ENCODE measurements at places on chromosomes 1 and 21. TPM values are rescaled to one million over a fixed set of nuclear protein-coding genes. Genes with fewer than 3 reads are reported as not detected.

GRCh38 chr1:161367684-161368400 lies at the start of gene CFAP126:
TSS of gene CFAP126 (minus strand) at chr1:161367876. CDS start at chr1:161367868, 8 bp downstream.
- no peak within 1 kb of the TSS for H3K4me3 ChIP-seq
- peaks cover 6% of the 10 kb centered on the region for H3K4me1 ChIP-seq
- H3K36me3 ChIP-seq, result no peaks in the 10 kb centered on the region
- H3K27me3 ChIP-seq, result no peaks in the 10 kb centered on the region

- no peak overlapping the region for H3K27ac ChIP-seq
- DNase-seq, result no peak
- no peaks in the 10 kb centered on the region for H3K36me3 ChIP-seq
- peaks cover 3% of the 10 kb centered on the region for H3K4me1 ChIP-seq
- H3K27me3 ChIP-seq, result no peaks in the 10 kb centered on the region
- H3K4me3 ChIP-seq, result no peak overlapping the region
Observed at GRCh38 chr1:116408193-116408592, 35.1 kb downstream of the ATP1A1 start.

DNA sequence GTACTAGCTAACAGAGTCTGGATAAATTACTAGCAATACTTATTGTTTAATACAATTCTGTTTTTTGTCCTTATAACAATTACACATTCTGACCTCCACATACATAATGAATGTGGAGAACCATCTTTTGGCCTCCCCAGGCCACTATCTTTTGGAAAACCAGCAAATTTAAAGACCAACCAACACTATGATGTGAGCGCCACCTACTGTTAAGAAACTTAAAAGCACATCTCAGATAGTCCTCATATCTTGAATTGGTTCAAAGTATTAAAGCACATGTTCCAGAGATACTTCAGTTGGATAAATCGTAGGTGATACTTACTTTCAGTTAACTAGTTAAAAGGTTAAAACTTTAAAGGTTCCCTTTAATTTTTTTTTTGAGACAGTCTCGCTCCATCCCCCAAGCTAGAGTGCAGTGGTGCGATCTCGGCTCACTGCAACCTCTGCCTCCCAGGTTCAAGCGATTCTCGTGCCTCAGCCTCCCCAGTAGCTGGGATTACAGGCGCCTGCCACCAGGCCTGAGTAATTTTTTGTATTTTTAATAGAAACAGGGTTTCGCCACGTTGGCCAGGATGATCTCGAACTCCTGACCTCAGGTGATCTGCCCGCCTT lies 29.3 kb upstream of the USP1 start:
- H3K27ac ChIP-seq, result no peak overlapping the region
- DNase-seq, result no peak
- H3K27me3 ChIP-seq, result no peaks in the 10 kb centered on the region
- no peak overlapping the region for H3K4me3 ChIP-seq
- H3K4me1 ChIP-seq, result no peaks in the 10 kb centered on the region

DNA sequence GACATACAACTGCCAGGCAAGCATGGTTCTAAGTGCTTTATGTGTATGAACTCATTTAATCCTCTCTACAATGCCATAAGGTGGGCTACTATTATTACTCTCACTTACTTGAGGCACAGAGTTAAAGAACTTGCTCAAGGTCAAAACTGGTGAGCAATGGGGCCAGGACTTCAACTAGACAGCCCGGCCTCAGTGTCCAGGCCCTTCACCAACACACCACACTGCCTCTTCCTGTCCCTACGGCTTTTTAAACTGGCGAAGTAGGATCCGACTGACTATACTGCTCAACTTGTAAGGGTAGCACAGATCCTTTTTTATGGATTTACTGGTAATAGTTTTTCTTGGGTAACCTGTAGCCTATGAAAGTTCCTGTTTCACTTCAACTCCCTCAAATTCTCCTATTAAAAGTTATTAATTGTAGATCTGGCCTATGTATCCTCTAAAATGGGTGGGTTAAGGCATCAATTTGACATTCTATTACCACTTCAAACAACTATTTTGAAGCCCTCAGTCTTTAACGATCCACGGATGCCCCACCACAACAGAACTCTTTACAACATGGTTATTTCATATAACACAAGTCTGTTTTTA lies 4.3 kb downstream of the ERRFI1 start:
- H3K36me3 ChIP-seq, result no peaks in the 10 kb centered on the region
- H3K4me3 ChIP-seq, result no peak overlapping the region
- no peak for DNase-seq
- no peak overlapping the region for H3K27ac ChIP-seq
- H3K27me3 ChIP-seq, result peaks cover 6% of the 10 kb centered on the region

- peaks cover 3% of the 10 kb centered on the region for H3K4me1 ChIP-seq
- DNase-seq, result no peak
- no peaks in the 10 kb centered on the region for H3K27me3 ChIP-seq
- no peak overlapping the region for H3K27ac ChIP-seq
- no peak overlapping the region for H3K4me3 ChIP-seq
Observed at GRCh38 chr21:34599534-34600101, 15.3 kb downstream of the RCAN1 start.

DNA sequence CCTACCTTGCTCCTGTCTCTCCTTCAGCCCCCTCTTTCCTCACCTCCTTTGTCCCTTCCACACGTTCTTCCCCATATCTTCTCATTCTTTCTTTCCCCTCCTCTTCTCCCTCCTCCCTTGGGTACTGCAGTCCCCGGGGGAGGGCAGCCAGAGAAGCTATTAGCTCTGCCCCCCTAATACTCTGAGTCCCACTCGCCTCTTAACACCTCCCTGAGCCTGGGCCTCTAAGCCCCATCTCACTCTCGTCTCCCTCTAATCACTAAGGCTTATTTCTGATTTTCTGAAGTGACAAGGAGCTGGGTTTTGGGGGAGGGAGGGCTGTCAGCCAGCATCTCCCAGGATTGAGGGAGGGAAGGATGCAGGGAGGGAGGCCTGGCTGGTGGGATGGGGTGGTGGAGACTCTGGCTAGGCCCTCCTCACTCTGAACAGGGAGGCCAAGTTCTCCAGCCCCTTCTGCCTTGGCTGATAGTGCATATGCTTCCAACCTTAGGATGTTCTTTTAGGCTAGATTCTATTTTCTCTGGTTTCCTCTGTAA lies 25.6 kb upstream of the DMBX1 start:
- H3K4me3 ChIP-seq, result no peak overlapping the region
- peaks cover 21% of the 10 kb centered on the region for H3K4me1 ChIP-seq
- no peaks in the 10 kb centered on the region for H3K36me3 ChIP-seq
- H3K27me3 ChIP-seq, result peaks cover 30% of the 10 kb centered on the region
- H3K27ac ChIP-seq, result no peak overlapping the region

Gene CELA3A
- not detected for total RNA-seq

DNA sequence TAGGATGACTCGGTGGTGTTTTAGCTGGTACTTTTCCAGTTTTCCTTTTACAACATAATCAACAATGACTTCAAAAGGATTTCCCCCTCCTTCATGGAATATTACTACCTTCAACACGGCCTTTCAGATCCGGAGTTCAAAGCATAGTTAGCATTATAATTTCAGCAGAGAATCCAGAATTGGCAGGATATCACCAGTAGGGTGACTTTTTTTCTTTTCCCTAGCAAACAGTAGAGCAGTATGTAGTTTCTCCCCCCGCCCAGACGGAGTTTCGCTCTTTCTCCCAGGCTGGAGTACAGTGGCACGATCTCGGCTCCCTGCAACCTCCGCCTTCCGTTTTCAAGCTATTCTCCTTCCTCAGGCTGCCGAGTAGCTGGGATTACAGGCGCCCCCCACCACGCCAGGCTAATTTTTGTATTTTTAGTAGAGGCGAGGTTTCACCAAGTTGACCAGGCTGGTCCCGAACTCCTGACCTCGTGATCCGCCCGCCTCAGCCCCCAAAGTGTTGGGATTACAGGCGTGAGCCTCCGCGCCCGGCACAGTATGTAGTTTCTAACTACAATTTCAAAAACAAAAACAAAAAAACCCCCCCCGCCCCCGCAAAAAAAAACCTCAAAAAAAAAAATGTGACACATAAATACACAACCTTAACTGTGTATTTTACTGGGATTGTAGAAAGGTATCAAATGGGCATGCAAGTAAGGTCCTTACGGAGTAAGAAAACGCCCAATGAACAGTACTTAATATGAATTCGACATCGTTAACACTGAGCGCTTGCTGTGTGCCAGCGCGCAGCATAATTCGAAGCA lies 1.5 kb upstream of the COX20 start:
- no peaks in the 10 kb centered on the region for H3K36me3 ChIP-seq
- peak overlapping the region; percentile 94 for H3K4me3 ChIP-seq
- peak; percentile 58 for DNase-seq
- H3K27ac ChIP-seq, result peak overlapping the region; percentile 100
- peaks cover 13% of the 10 kb centered on the region for H3K27me3 ChIP-seq

Gene CCDC185
- not detected for total RNA-seq

DNA sequence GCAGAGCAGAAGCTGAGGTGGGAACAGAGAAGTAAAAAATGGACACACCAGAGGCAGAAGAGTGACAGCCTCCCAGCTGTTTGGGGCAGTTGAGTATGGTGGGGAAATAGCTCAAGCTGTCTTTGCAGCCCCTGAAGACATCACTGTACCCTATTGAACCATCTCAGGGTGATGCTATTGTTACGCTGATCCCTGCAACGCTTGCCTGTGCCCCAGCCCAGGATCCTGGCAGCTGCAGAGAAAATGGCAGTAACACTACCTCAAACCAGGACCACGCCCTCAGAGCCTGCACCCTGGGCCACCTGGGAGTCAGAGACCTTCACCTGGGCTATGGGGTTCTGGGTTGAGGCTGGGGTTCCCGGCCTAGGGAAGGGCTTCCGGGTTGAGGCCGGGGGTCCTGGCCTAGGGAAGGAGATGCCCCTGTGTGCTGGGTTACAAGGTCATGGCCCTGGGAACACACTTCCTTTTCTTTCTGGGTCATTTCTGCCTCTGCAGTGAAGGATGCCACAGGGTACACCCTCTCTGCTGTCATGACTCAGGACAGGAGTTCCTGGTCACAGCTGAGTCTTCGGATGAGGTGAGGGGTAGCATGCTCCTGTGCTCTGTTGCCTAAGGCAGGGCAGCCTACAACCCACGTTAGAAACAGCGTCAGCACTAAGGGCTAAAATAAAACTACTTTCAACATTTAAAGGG lies 11.6 kb downstream of the BSND start:
- DNase-seq, result peak; percentile 3
- no peaks in the 10 kb centered on the region for H3K36me3 ChIP-seq
- H3K4me3 ChIP-seq, result no peak overlapping the region
- H3K4me1 ChIP-seq, result no peaks in the 10 kb centered on the region
- no peak overlapping the region for H3K27ac ChIP-seq

DNA sequence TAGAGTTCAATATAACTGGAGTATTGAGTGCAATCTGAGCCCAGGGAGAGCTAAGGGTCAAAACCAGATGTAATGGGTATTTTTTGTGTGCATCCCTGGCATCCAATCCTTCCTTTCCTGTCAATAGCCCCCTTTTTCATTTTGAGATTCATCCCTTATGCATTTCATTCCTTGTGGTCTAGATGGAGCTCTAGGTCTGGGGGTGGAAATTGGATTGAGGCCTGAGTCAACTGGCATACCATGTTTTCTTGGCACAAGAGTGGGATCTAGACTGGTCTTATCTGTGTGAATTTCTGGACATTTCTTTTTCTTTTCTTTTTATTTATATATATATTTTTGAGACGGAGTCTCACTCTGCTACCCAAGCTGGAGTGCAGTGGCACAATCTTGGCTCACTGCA lies 67.3 kb upstream of the RAB3GAP2 start:
- peaks cover 5% of the 10 kb centered on the region for H3K4me1 ChIP-seq
- H3K4me3 ChIP-seq, result no peak overlapping the region
- no peaks in the 10 kb centered on the region for H3K27me3 ChIP-seq
- no peak for DNase-seq
- no peak overlapping the region for H3K27ac ChIP-seq

Data from glutamatergic neuron (in vitro differentiated cells).